AG04449 (cell line): ENCODE measurements at places on chromosomes 12 and 14.
A peak's percentile ranks its signal among the peaks of the same experiment; 100 is the strongest.

GRCh38 chr12:60174476-60174875, 578.6 kb downstream of the SLC16A7 start:
- DNase-seq: no peak

- DNase-seq: no peak
Observed at GRCh38 chr14:69052181-69052601, 73.1 kb upstream of the ACTN1 start.

DNA sequence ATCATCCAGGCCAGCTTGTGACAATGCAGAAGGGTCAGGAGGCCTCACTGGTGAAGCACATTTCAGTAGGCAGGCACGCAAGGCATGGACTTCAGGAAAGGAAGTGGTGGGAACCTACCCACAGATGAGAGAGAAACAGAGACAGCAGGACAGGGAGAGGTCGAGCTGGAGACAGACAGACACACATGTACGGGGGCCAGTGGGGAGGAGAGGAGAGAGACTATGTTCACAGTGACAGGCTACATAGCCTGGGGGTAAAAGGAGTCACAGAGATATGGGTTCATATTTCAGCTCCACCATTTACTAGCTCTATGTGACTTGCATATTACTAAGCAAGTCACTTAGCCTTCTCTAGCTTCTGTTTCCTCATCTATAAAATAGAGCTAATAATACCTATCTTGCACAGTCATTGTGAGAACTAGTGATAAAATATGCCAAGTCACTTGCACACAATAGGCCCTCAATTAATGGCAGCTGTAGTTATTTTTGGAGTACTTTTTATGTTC, 91.1 kb upstream of the FUT8 start:
- DNase-seq: no peak

- no peak for DNase-seq
Observed at GRCh38 chr12:122371475-122372045, 50.9 kb downstream of the CLIP1 start.

DNA sequence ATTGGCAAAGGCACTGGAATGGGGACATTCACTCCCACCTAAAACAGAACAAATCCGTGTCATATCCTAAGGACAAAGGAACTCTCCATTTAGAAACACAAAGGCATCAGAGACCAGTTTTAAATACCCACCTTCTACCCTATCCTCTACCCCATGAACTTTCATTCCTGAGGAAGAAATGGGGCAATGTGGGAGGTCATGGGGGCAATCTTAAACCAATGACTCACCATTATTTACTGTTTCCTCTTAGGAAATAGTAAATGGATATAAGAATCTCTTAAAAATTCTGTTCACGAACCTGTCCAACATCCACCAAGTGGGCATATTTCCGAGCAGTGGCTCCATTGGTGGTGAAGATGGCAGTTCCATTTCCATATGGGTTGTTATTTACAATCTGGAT, 19.4 kb downstream of the ALDH6A1 start:
- no peak for DNase-seq

GRCh38 chr12:72746048-72746447, 473.9 kb downstream of the TRHDE start:
- DNase-seq: no peak

- DNase-seq: no peak
Observed at GRCh38 chr14:65346895-65347294, 65.6 kb upstream of the FUT8 start.

DNA sequence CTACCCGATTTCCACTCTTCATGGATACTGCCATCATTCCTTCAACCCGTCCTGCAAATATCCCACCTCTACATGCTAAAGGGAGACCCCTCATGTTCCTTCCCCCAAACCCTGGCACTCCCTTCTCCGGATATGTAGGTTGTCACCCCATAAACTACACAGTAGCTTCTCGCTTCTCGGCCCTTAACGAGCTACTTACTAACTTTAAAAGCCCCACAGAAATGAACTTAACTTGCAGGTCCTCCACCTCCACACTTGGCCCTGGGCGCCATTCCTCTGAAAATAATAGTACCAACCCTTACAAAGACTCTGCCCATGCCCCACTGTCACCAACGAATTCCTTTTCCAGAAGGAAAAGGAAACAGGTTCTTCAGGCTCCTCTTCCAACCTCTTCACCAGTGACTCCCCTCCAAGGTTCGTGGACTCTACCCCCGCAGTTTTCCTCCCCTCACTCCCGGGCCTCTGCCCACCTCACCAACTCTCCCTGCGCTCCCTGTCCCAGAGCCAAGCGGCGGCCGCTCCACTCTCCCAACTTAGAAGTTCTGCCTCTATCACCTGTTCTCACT, 1.2 kb downstream of the SPPL3 start:
- DNase-seq: no peak

- no peak for DNase-seq
Observed at GRCh38 chr12:74980510-74980909, 229.1 kb downstream of the KCNC2 start.

- no peak for DNase-seq
Observed at GRCh38 chr12:29110506-29111442, 38.3 kb upstream of the FAR2 start.

- no peak for DNase-seq
Observed at GRCh38 chr14:52189325-52189724, 78.2 kb upstream of the PTGDR start.

DNA sequence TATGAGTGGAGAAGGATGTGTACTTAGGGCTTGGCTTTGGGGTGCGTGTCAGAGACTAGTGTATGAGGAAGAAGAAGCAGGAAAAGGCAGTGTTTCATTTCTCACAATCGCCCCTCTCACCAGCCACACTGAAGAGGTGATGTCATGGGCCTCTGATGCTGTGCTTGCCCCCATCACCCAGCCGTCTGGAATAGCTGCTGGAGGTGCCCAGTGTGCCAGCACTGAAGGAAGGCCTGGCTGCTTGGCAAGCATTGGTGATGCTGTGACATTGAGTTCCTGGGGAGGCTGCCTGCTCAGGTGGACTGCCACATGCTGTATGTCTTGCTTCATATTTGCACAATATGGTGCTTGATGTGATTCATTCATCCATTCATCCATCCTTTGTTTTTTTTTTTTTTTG, 56.2 kb downstream of the CRADD start:
- DNase-seq: no peak

DNA sequence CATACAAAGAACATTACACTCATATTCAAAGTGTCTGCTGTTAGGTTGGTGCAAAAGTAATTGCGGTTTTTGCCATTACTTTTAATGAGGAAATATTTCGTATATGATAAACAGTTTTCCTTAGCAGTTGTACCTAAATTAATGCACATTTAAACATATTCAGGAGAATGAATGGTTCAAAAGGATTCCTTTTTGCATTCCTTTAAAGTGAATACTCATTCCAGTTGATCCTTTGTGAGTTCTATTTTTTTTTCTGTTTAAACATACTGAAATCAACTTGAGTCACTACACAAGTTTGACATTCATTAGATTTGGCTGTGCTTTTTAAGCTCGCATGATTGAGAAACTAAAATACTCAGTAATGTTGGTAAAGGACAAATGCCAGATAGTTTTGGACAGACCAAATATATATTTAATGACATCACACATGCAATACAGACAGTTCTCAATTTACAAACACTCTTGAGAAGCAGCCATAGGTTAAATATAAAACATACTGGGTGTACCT, 13.8 kb upstream of the SLC38A2 start:
- DNase-seq: peak; percentile 98

DNA sequence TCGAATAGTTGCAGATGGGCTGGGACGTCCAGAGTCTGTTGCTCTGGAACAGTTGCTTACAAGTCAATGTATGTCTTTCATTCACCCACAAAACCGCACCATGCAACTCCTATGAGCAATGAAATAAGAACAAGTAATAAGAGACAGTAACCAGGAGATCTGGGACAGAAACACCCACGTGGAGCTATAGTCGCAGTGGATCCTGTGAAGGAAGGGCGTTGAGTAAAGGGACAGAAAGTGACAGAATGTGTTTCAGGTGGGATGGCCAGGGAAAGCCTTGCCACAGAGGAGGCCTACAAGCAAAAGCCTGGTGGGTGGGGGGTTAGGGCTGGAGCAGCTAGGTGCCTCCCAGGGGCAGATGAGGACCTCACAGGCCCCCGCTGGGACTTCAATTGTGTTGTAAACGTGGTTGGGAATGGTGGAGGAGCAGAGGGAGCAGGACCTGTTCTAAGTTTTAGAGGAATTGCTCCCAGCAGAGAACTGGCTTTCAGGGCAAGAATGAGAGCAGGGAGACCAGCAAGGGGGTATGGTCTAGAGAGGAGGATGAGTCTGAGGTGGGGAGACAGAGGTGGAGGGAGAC, 86.7 kb upstream of the FZD10 start:
- DNase-seq: no peak

GRCh38 chr14:66360366-66360926, 125.7 kb upstream of the CCDC196 start:
- DNase-seq: no peak

DNA sequence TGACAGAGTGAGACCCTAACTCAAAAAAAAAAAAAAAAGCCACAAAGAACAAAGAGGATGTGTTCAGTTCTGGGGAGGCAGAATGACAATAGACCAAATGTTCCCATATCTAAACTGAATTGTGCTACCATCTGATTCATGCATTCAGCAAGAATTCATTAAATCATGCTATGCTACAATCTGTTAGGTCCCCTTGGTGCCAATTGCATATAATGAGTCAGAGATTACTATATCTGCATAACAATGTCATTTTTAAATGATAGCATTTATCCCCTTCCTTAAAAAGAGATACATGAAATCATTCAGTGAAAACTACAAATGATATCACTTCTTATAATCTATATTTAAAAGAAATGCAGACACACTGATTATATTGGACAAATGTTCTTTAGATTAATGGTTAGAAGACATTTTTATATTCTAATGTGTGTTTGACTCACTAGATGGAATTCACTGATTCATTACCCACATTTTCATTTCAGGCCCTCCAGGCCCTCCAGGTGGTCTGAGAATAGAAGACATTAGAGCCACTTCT, 207.6 kb upstream of the PDZRN4 start:
- DNase-seq: no peak

GRCh38 chr14:35287431-35288013, 4.7 kb upstream of the PSMA6 start:
- no peak for DNase-seq

- no peak for DNase-seq
Observed at GRCh38 chr14:29926701-29927375, 809 bp downstream of the PRKD1 start.

- DNase-seq: no peak
Observed at GRCh38 chr14:32077081-32078022, at the start of gene ARHGAP5. Gene ARHGAP5 (plus strand): TSS chr14:32077304. CDS start chr14:32090670, 13,366 bp downstream.

GRCh38 chr14:68447581-68448251, 345.2 kb downstream of the ZFP36L1 start:
- DNase-seq: no peak

DNA sequence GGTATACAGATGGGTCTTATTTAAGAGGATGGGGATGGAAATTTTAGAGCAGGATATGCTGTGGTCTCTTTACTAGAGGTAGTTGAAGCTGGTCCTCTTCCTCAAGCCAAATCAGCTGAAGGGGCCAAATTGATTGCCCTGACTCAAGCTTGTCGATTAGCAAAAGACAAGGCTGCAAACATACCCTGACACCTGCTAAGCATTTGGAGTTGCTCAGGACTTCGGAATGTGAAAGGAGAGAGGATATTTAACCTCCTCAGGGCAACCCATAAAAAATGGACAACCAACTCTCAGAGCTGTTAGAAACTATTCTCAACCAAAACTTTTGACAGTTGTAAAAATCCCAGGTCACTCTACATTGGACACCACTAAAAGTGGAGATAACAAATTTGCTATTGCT, 15.6 kb downstream of the PTGDR start:
- no peak for DNase-seq

DNA sequence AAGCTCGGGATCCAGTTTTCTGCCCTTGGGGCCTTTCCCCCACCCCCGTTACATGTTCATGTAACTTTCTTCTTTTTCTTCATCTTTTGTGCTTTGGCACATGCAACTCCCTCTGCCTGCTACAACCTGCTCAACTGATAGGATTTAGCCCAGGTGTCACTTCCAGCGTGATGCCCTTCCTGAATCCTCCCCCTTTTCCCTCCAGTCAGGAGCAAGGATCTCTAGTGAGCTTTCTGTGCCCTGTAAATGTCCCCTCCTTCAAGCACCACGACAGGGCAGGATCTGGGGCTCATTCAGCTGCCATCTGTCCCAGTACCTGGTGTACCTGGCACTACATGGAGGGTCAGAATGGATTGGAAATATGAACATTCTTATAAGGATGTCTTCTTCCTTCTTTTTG, 15.3 kb downstream of the PELI2 start:
- DNase-seq: no peak

GRCh38 chr14:50559990-50560930, at the start of gene ATL1:
Gene ATL1 (plus strand): TSS chr14:50560145. CDS start chr14:50560266, 121 bp downstream.
- DNase-seq: peak; percentile 1

GRCh38 chr12:122903693-122904034, 7.7 kb upstream of the VPS37B start:
- DNase-seq: no peak

- no peak for DNase-seq
Observed at GRCh38 chr14:76129851-76130576, 21.7 kb upstream of the GPATCH2L start.

GRCh38 chr14:70454731-70455130, 2.8 kb downstream of the ADAM21 start:
- no peak for DNase-seq

DNA sequence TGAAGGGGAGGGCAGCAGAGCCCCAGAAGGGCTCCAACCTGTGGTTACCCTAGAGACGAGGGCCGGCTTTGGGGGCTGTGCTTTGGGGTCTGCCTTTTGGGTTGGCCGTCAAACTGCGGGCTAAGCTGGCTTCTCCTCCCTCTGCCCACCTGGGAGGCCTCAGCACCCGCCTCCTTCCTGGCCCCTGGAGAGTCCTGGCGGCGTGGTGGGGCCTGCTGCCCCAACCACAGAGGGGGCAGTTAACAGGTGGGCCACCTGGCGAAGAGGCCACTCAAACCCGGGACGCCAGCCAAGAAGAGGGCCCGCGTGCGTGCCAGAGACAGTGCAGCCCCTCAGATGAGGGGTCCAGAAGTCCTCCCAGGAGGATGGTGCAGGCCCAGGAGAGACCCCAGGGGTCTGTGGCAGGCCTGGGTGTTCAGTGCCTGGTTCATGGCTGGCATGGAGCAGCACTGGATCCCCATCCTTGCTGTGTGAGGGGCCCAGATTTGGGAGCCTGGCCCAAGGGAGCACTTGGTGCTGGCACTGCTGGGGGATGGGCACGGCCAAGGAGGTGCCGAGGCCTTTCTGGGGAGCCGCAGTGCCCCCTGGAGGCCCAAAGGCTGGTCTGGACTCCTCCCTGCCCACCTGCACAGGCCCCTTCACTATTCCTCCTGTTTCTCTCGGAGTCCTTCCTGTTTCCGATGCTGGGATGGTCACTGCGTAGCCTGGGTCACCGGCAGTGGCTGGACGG, 48.8 kb downstream of the LRCOL1 start:
- no peak for DNase-seq

DNA sequence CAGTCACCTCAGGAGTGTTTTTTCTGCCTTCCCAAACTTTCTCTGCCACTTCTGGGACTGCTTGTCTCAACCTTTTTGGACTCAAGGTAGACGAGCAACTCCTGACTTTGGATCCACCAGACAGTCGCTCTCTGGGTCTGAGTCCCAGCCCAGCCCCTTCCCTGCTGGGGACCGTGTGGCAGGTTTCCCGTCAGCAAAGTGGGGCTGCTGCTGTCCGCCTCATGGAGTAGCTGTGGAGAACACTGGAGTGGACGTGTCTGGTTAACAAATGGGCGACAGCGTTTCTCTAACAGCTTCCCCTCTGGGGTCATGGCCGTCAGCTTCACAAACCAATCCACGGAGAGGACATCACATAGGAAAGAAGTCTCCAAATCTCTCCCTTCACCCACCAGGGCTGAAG, 54.8 kb downstream of the KCTD10 start:
- no peak for DNase-seq
